ENCODE measurements at places on chromosomes 1 and 21.
A peak's percentile ranks its signal among the peaks of the same experiment; 100 is the strongest.

DNA sequence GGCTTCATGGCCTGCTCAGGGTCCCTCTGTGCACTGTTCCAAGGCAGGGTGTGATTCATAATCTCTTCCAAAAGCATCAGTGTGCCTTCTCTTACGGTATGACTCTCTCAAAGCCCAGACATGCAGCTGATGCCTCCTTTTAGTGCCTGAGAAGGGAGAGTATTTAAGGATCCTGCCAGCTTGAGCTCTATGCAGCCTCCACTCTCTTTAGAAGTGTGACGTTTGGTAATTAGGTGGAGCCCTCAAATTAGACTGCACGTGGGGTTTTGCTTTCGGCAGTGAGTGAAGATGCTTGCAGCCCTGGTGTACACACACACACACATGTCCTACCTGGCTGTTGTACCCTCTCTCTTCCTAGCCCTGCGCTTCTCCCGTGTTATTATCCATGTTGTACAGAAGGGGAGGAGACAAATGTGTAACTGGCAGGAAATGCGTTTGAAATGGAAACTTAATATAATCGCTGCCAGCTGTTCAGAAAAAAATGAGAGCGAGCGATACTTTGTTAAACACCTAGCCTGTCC, 2.6 kb upstream of the C1orf174 start:
- DNase-seq: peak; percentile 27

GRCh38 chr1:189775343-189775742, 702.3 kb downstream of the BRINP3 start:
- DNase-seq: no peak

GRCh38 chr1:54453022-54453421, 46.8 kb upstream of the SSBP3 start:
- DNase-seq: no peak

DNA sequence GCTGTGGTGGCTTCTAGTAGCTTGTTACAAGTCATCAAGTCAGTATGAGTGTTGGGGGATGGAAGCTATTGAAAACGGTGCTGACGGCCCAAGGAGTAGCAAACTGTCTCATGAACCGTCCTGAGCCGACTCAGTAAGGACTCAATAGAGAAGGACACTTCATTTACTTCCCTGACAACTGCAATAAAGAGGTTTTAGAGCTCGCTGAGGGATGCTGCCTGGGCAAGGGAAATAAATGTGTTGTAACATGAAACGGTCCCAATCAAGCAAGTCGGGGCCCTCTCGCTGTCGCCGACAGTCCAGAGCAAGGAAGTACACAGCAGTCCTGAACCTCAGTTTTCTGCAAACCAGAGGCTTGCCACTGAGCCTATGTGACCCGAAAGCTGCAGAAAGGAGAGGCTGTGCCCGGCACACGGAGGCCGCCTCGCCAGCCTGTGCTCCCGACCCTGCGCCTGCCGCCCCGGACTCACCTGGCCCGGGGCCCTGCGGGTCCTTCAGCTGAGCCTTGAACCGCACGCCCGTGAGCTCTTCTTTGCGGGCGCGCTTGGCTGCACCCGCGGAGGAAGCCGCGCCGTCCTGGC, 423 bp downstream of the URB1 start:
- no peak for DNase-seq

DNA sequence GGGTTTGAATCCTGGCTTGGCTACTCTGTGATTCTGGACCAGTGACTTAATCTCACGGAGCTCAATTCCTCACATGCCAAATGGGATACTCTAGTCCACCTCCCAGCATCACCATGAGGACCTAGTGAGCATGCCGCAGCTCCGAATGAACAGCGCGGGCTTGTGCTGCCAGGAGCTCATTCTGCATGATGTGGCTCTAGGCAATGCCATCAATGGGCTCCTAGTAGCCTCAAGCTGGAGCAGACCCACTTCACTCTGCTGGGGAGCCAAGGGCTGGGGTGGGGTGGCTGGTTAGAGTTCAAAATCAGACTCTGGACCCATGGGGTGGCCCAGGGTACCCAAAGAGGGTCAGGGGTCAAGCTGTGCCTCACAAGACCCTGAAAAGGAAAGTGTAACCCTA, 41.5 kb downstream of the CDK18 start:
- DNase-seq: no peak

GRCh38 chr1:152539901-152540300, 25.6 kb downstream of the CRCT1 start:
- no peak for DNase-seq

GRCh38 chr21:17554679-17555465, 42.0 kb downstream of the CXADR start:
- no peak for DNase-seq

GRCh38 chr1:226310637-226311195, 1.8 kb upstream of the LIN9 start:
- DNase-seq: no peak

- peak; percentile 56 for DNase-seq
Measured at GRCh38 chr1:186605762-186606350, 74.4 kb downstream of the PTGS2 start.

GRCh38 chr1:41315871-41316270, 45.4 kb upstream of the FOXO6 start:
- no peak for DNase-seq

- DNase-seq: peak; percentile 93
Measured at GRCh38 chr1:2049718-2050431, at the start of gene PRKCZ. TSS of gene PRKCZ (plus strand) at chr1:2050411. CDS start at chr1:2050631, 220 bp downstream.

DNA sequence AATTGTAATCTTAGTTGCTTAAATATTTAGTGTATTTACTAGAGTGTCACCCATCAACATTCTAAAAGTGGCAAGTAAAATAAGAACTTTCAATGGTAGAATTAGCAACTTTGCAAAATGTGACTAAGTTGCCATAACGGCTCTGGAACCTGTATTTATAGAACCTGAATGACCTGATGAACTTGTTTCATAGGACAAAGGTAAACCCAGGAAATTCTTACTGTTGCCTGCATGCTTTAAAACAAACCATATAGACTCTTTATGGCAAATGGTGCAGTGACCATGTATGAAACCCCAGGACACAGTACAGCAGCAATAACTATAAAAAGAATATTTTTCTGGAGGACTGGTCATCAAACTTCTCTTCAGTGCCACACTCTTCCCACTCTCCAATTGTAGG, 22.9 kb downstream of the AK2 start:
- DNase-seq: no peak

- DNase-seq: no peak
Measured at GRCh38 chr1:178684542-178685000, 40.5 kb upstream of the RALGPS2 start.

DNA sequence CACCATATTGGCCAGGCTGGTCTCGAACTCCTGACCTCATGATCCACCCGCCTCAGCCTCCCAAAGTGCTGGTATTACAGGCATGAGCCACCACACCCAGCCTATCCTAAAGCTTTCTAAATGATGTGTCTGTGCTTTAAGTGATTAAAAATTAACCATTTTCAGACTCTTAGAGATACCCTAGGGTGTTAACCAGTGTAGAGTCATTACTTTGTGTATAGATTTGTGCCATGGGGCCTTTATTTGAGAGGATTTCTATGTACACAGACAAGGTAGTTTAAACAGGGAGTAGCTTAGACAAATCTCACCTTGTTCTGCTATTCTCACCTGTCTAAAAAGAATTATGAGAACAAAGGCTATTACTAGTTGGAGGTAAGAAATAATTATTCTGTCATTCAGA, 12.7 kb upstream of the PLEKHM2 start:
- no peak for DNase-seq

DNA sequence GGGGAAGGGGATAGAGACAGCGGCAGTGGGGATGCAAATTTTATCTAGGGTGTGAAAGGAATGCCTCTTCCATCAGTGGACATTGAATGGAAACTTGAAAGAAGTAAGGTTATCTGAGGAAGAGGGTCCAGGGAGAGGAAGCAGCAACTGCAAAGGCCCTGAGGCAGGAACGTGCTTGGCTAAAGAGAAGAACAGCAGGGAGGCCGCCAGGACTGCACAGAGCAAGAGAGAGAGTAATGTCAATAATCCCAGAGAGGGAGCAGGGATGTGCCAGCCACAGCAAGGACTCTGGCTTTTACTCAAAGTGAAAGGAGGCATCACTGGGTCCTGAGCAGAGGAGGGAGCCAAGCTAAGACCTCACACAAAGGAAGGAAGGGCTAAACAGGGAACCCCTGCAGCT, 50.9 kb downstream of the KCND3 start:
- no peak for DNase-seq

DNA sequence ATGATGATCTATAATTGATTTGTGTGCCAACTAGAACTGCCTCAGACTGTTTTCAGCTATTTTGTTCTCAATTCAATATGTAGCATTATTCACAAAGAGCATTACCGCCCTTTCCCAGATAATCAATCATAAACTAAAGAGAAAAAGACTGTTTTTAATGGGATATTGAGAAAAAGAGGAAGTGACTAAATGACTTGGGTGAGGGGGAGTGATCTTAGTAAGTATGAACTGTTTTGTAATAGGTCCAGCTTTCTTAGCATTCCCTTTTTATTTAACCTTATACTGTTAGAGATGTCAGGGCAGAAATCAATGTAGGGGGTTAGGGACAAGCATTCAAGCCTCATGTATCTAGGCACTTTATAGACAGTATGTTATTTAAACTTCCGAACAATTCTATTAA, 157.8 kb upstream of the DPYD start:
- DNase-seq: no peak

DNA sequence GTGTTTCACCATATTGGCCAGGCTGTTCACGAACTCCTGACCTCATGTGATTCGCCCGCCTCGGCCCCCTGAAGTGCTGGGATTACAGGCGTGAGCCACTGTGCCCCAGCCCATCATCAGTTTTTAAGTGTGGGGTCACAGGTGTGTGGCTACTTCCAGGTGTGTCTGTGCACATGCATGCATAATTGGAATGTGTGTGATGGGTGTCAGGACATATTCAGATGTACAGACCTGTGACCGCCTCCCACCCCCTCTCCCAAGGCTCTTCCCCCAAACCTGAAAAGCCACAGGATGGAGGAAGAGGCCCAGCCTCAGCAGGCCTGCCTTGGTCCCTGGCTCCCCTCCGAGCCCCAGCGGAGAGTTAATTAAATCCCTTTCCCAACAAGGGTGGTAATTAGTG, 37.3 kb upstream of the CSF3R start:
- peak; percentile 66 for DNase-seq

- DNase-seq: no peak
Measured at GRCh38 chr1:230174471-230175162, 107.6 kb downstream of the GALNT2 start.

DNA sequence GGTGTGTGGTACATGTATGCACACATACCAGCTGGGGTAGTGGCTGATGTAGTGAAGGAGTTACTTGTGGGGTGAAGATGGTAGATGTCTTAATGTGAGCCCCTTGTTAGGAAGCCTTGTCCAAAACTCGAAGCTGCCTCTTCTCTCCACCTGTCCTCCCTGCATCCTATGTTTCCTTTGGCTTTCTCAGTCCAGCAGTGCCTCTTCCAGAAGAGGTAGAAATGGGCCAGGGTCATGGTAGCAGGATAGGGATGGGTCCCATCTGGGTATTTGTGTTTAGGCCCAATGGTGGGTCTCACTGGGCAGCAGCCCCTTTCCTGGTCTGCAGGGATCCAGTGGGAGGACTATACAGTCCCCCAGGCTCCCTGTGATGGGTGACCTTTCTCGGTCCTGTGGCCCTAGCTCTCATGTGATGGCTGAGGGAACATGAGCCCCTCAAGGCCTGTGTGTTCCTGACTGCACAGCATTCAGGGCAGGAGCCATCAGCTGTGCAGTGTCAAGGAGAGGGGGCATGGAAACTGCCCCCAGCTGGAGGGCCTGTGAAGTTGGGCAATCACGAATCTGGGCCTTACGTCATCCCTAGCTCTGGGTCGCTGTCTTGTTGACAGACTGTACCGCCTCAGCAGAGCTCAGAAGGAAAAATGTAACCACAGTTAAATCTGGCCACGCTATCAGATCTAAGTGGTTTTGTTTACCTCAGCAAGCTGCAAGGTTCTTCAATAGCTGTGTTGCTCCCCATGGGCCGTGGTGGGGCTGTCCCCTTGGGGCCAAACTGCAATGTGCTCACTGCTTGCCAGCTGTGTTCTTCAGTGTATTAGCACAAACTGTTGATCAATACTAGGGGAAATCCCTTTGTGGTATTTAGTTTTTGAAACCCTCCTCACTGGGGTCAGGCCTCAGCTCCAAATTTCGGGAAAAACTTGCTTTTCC, 82.7 kb downstream of the NOS1AP start:
- DNase-seq: no peak

DNA sequence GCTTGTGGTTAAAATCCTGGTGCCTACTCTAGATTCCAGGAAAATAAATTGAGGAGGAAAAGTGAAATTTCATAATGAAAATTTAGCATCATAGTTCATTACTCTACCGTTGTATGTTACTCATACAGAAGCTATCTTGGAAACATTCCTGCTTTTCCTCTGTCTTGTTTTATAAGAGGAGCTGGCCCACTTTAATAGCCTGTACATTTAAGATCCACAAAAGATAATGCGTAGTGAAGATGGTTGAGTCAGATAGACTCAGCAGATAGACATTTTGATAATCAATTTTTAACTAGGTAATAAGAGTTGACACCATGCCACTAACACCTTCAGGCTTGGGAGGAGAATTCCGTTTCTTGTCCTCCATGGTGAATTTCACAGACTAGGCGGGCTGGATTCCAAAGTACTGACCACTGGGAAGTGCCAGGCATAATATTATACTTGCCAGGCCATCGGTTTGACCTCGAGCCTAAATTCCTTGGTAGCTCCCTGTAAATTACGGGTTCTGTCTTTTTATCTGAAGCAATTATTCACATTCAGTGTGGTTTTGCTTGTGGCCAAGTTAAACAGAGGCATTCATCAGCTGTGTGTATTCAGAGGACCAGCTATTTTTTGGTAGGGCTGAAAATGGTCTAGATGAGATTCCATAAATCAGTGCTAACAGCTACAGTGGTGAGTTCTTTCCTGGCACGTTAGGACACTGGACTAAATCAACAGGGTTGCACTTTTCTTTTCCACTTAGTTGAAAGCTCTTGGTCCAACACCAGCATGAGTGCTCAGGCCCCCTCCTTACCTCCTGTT, 111.9 kb upstream of the KAZN start:
- no peak for DNase-seq

- no peak for DNase-seq
Measured at GRCh38 chr1:192826791-192827546, 18.1 kb downstream of the RGS2 start.

DNA sequence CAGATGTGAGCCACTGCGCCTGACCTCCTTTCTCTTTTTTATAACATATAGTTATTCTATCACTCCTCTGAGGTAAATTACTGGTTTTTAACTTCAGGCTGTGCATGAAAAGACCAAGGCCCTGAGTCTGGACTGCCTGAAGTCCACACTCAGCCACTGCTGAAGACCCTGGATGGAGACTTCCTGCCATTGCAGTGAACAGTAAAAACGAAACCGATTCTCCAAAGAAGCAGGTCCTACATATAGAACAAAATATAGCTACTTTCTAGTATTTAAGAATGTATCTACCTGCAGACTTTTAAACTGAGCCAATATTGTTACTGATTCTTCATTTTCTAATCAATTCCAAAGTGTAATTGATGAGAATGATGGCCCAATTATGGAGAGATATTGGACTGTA, 232.8 kb downstream of the CHRM3 start:
- DNase-seq: no peak
